Ureter (tissue), 1 donor: ENCODE measurements at places on chromosomes 2 and 18. TPM values are rescaled to one million over a fixed set of nuclear protein-coding genes. Genes with fewer than 3 reads are reported as not detected.
A peak's percentile ranks its signal among the peaks of the same experiment; 100 is the strongest.

- DNase-seq: no peak
These were observed 44.8 kb downstream of the ZNF521 start for GRCh38 chr18:25307192-25307591.

- no peak for DNase-seq
These were observed 293.5 kb upstream of the SLC39A10 start for GRCh38 chr2:195363496-195363895.

DNA sequence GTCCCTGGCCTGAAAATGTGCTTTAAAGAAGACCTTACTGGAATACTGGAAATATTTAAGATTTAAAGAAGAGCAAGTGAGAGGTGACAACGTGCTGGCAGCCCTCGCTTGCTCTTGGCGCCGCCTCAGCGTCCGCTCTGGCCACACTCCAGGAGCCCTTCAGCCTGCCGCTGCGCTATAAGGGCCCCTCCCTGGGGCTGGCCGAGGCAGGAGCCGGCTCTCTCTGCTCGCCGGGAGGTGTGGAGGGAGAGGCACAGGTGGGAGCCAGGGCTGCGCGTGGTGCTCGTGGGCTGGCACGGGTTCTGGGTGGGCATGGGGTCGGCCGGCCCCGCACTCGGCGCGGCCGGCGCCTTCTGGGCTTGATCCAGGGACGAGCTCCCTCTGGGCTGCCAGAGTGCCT is 2.9 kb upstream of the COQ10B start:
- no peak for DNase-seq

GRCh38 chr18:55503167-55503820 is 84.7 kb downstream of the TCF4 start:
- no peak for DNase-seq

- DNase-seq: no peak
These were observed 383.8 kb downstream of the FIGN start for GRCh38 chr2:163351966-163352365.

GRCh38 chr18:40698129-40698528 is 1256.9 kb upstream of the PIK3C3 start:
- no peak for DNase-seq

Gene PKDCC
- total RNA-seq: 60.4 TPM

- DNase-seq: no peak
These were observed 23.7 kb upstream of the PTPN4 start for GRCh38 chr2:119736021-119736420.

GRCh38 chr2:178404368-178404767 is 46.6 kb downstream of the PRKRA start:
- DNase-seq: no peak

DNA sequence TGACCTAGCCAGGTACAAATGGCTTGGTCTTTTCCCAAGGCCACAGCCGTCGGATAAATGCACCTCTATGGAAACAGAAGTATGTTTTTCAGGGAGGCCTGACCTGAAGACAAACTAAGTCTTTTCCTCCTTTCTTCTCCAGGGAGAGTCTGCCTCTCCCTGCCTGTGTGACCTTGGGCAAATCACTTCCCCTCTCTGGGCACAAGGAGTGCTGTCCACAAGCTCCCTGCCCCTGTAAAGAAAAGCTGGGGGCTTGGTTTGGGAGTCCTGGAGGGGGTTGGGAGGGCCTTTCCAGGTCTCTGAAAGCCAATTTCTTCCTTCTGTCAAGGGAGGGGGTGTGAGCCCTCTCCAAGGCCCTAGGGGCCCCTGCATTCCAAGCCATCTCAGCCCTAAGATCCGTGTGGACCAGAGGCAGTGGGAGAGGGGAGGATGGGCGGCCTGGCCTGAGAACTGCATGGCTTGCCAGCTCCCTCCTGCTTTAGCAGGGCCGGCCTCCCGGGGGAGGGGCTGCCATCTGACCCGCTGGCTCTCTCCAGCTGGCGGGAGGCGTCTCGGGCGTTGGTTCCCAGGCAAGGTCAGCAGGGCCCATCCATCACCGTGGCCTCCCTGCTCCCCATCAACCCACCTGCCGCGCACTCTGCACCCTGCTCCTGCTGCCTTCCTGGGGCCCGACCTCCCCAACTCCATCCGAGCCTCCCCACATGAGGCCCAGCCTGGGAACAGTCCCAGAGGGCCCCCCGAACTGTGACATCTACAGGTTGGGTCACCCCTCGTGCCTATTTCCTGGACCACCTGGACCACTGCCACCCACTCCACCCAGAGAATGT is 61.4 kb downstream of the SMAD7 start:
- DNase-seq: peak; percentile 74

DNA sequence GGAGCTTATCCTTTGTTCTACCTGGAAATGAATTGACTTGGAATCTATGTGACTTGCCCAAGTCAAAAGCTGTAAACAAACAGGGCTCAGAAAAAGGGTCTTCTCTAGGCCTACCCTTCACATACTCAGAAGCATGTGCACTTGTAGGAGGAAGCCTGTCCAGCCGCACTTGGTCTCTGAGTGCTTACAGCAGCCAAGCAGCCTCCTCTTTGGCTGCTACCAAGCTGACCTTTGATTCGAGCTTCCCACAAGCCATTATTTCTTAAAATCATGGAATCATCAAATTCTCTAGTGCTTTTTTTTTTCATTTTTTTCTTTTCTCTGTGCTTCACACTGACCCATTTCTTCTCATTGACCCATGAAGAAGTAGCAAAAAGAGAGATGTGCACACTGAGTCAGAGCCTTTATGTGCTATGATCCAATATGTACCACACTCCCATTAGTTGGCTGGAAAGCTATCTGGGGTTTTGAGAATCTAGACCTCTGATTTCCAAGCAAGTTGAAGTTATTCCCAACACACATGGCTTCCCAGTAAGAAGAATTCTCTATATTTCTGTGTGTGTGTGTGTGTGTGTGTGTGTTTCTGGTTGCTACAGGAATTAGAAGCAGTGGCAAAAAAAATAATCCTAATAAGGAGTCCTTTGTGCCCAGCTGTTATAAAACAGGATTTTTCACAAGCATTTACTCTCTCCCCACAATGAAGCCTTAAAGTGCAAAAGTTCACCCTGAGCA is 550.3 kb upstream of the TNP1 start:
- DNase-seq: no peak

- no peak for DNase-seq
These were observed 105.9 kb downstream of the PXDN start for GRCh38 chr2:1638281-1638860.

GRCh38 chr2:198347349-198347748 is 543.0 kb downstream of the PLCL1 start:
- DNase-seq: no peak

DNA sequence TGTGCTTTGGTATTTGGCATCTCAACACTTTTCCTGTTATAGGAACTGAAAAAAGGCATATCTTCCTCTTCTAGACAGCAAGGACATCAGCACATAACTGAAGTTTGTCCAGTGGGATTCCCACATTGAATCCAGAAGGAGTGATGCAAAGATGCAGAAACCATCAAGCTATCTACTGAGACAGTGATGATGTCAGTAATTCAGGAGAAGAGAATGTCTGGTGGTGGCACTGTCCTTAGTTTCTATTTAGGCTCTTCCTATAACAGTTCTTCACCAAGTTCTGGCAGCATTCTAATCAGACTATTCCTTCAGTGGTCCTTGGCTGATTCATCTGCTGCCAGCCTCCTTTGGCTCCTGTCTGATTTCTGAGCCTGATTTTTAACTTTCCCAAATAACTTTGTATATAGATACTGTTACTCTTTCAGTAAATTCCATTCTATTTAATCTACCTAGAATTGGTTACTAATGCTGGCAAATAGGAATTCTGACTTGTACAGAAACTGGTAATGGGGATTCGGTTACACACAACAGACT is 56.6 kb upstream of the AGPS start:
- no peak for DNase-seq

DNA sequence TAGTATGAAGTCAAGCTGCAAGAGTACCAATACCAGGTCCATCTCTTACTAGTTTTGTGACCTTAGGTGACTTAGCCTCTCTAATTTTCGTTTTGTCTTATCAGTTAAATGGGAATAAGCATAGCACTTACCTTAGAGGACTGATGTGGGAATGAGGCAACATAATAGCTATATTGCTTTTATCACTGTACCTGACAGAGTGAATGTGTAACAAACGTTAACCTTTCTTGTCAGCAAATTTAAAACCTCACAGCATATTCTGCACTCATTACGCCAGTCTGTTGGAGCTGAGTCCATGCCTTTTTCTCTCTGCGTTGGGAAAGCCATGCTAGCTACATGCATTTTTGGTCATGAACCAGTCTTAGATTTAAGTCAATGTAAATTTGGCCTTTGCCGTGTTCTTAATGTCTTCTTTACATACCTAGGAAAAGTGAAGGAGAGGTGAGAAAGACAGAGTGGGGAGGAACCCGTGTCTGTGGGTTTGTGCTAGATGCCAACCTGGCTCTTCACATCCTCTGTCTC is at the start of gene IL36B:
Gene IL36B, minus strand, starts transcription at position 472 of the 522 bp plus-strand sequence.
- DNase-seq: no peak

DNA sequence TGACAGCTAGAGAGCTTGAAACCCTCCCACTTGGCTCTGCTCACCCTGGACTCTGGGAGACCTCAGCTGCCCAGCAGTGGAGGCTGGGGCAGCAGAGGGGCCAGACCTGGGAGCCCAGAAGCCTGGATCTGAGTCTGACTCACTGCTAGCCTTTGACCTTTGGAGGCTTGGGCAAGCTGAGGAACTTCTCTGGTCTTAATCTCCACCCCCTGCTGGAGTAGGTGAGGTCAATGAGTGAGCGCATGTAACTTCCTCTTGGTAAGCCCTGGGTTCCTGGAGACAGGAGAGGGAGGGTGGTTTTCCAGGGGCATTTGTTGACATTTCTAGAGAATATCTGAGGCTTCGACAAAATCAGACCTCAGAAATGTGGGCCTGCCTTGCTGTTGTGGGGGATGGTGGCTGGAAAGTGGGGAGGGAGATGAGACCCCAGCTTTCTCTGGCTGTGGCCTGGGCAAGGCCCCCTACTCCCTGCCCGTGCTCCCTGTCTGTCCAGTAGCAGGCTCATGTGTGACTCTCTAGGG is 73.0 kb upstream of the YWHAQ start:
- DNase-seq: no peak

DNA sequence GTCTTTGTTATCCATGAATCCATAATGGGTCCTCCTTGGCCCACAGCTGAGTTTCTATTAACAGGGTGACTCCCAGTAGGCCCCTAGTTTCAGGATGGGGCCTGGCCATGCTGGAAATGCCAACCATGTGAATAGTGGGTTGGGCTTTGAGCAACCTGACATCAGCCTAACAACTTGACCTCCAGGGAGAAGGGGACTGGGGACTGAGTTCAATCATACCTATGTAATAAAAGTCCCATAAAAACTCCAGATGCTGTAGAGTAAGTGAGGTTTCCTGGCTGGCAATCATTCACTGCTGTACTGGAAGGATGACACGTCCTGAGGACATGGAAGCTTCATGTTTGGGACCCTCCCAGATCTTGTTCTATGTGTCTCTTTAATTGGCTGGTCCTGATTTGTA is 7.9 kb downstream of the REV1 start:
- DNase-seq: no peak

DNA sequence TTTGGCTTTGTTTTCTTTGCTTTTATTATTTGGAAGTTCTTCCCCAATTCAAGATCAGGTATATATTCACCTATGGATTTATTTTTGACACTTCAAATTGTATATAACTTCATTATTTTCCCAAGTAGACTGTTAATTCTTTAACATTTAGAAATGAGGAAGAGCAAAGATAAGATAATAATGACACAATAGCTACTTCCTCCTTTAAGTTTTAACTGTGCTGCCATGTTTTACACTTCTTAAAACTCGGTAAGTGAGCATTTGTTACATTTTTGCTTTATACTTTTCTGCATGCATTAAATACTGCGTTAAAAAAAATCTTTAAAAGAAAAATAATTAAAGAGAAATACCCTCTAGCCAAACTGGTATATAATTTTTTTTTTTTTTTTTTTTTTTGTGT is 32.5 kb downstream of the SLC66A3 start:
- no peak for DNase-seq

Gene SS18
- 88.2 TPM for total RNA-seq

Gene OXER1
- 3.1 TPM for total RNA-seq

Gene CDH7
- not detected for total RNA-seq

Gene FRZB
- total RNA-seq: 11.8 TPM

DNA sequence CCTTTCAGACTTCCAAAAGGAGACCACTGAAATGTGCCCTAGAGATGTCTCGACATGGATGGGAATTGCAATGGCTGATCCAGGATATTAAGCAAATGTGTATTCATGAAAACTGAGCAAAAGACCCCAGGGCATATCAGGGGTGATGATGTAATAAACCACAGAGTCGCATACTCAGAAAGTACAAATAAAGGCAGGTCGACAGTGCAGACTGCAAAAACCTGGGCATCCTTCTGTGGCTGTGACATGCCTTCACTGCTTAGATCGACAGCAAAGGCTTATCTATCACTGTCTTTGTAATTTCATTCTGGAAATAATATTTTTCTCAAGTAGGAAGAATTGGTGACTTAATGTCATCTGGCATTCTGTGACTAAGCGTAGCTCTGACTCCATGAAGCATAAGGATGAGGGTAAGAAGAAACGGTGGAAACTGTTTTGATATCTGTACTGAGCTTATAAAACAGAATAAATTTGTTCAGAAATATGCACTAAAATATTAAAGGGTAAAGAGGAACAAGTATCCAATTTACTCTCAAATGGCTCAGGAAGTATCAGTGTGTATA is 115.6 kb upstream of the NRP2 start:
- no peak for DNase-seq

Gene RTKN
- 36.4 TPM for total RNA-seq

Gene DCC
- total RNA-seq: 4.4 TPM

DNA sequence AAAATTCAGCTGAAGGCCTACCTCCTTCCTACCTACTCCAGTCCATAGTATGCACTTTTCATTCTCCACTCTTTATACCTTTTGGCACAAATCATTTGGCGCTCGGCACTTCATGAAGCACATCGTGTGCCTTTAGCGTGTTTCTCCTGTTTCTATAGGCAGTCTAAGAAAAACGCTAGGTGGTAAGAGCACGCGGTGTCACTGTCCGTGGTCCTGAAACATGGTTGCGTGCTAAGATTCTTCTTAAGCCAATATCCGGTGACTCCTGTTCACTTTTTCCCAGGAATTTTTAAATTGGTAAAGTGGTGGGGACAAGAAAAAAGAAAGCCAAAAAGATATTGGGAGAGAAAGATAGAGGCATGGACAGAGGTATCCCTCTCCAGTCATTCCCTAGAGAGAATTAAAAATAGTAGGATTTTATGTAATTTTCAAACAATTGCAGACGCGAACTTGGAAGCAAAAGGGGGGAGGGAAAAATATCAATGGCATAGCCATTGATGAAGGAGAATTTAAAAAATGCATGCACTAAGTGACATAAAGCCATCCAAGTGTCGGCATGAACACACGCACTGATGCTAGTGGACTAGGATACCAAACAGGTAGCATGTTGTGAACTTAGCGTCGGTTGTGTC is 1.4 kb upstream of the CTNNA2 start:
- no peak for DNase-seq
